Activated naive CD8-positive, alpha-beta T cell treated with anti-CD3 and anti-CD28 coated beads for 36 hours (primary cell): ENCODE measurements at places on chromosomes 16 and 17.
A peak's percentile ranks its signal among the peaks of the same experiment; 100 is the strongest.

GRCh38 chr16:9566099-9566498, 474.7 kb downstream of the HAPSTR1 start:
- no peaks in the 10 kb centered on the region for H3K27me3 ChIP-seq
- no peaks in the 10 kb centered on the region for H3K4me1 ChIP-seq
- DNase-seq: no peak
- H3K27ac ChIP-seq: no peak overlapping the region
- no peaks in the 10 kb centered on the region for H3K36me3 ChIP-seq

DNA sequence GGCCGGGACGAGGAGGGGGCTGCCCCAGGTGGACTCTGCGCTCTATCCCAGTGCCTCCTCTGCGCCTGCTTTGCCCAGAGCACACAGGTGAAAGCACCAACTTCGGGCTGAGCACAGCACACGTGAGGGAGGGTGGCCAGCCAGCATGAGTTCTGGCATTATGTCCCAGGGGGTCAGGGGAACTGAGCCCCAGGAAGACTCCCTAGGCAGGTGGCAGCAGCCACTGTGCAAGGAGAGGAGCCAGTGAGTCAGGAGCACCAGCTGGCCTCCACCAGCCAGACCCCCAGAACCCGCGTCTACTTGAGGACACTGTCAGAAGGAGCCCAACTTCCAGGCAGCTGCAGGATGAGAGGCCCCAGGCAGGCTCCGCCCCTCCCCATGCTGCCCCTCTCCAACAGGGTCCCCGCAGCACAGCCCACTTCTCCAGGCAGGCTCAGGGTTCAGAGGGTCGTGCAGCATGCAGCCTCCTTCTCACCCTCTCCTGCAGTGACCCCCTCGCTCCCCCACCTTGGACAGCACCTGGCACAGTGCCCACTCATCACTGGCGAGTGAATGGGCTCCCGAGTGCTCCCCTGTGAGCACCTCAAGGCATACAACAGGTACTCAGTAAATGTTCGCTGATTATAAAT, 44.2 kb upstream of the RASD1 start:
- no peaks in the 10 kb centered on the region for H3K4me1 ChIP-seq
- no peak for DNase-seq
- no peak overlapping the region for H3K4me3 ChIP-seq
- H3K27ac ChIP-seq: no peak overlapping the region
- H3K36me3 ChIP-seq: no peaks in the 10 kb centered on the region
- H3K27me3 ChIP-seq: no peaks in the 10 kb centered on the region

DNA sequence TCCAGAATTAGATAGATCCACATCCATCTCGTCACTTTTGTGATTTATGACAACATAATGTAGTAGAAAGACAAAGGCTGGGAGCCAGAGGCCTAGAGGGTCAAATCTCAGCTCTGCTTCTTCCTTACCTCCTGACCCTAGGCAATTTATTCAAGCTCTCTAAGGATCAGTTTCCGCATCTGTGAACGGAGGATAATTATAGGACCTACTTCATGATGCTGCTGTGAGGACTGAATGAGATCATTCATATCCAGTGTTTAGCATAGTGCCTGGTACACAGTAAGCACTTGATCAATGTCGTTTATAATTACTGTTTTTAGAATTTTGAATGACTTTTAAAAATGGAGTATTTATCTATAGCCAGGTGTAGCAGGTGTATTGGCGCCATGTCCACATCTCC, 128.4 kb downstream of the SHISA9 start:
- H3K27me3 ChIP-seq: no peaks in the 10 kb centered on the region
- H3K4me3 ChIP-seq: no peak overlapping the region

- no peak overlapping the region for H3K4me3 ChIP-seq
- peaks cover 5% of the 10 kb centered on the region for H3K36me3 ChIP-seq
- no peak overlapping the region for H3K27ac ChIP-seq
- peaks cover 7% of the 10 kb centered on the region for H3K27me3 ChIP-seq
Observed at GRCh38 chr17:6660101-6660500, 8.5 kb downstream of the C17orf100 start.

DNA sequence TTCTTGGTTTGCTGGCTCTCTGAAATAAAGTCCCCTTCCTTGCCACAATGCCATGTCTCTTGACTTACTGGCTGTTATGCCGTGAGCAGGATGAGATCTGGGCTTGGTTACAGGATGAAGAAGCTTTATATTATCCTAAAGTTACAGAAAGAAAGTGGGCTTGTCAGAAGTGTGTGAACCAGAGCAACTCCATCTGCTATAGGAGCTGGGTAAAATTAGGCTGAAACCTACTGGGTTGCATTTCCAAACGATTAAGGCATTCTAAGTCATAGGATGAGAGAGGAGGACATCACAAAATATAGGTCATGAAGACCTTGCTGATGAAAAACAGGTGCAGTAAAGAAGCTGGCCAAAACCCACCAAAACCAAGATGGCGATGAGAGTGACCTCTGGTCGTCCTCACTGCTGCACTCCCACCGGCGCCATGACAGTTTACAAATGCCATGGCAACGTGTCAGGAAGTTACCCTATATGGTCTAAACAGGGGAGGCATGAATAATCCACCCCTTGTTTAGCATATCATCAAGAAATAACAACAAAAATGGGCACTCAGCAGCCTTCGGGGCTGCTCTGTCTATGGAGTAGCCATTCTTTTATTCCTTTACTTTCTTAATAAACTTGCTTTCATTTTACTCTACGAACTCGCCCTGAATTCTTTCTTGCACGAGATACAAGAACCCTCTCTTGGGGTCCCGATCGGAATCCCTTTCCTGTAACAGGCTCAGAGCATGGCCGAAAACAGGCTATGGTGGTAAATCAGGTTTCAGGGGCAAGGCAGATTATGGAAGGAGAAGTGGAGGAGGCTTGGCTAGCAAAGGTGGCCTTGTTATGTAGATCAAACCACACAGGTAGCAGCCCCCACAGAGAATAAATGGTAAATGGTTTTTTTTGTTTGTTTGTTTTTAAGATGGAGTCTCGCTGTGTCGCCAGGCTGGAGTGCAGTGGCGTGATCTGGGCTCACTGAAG, 81.3 kb upstream of the C16orf82 start:
- no peaks in the 10 kb centered on the region for H3K4me1 ChIP-seq
- peaks cover 6% of the 10 kb centered on the region for H3K27me3 ChIP-seq
- no peak for DNase-seq
- H3K36me3 ChIP-seq: no peaks in the 10 kb centered on the region
- H3K27ac ChIP-seq: no peak overlapping the region

- peaks cover 6% of the 10 kb centered on the region for H3K36me3 ChIP-seq
- no peaks in the 10 kb centered on the region for H3K27me3 ChIP-seq
- H3K27ac ChIP-seq: peak overlapping the region; percentile 75
- H3K4me3 ChIP-seq: no peak overlapping the region
- H3K4me1 ChIP-seq: peaks cover 83% of the 10 kb centered on the region
Observed at GRCh38 chr17:78751447-78752161, 30.5 kb downstream of the CYTH1 start.

DNA sequence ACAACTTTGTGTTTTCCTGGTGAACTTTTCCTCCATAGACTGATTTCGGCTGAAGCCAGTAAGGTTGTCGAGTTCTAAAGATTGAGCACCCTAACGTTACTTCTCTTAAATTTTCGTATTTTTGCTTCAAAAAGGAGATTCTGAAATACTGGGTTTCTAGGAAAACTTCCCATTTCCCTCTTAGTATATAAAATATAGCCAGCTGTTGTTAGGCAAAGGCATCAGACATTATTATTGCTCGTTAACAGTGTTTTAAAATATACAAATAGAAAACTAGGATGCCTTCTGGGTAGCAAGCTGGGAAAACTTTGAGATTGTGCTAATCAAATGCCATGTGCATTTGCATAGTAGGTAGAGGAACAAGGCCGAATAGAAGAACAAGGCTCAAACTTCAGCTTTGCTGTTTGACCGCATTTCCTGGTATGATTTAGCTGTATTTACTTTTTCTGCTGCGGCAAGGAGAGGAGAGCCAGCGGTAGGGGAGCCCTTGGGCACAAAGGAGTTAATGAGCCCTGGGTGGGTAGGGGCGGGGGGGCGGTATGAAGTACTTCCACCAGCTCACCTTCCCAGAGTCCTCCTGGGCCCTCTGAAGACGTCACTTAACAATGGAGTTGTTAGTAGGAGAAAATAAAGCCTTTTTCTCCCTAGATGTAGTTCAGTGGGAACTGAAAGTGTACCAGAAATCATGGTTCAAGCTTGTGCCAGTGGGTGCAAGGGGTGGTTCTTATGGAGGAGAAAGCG, 151.9 kb downstream of the MSI2 start:
- H3K27me3 ChIP-seq: no peaks in the 10 kb centered on the region
- peak; percentile 22 for DNase-seq
- peaks cover 8% of the 10 kb centered on the region for H3K36me3 ChIP-seq
- peak overlapping the region; percentile 34 for H3K27ac ChIP-seq
- H3K4me1 ChIP-seq: peaks cover 47% of the 10 kb centered on the region

DNA sequence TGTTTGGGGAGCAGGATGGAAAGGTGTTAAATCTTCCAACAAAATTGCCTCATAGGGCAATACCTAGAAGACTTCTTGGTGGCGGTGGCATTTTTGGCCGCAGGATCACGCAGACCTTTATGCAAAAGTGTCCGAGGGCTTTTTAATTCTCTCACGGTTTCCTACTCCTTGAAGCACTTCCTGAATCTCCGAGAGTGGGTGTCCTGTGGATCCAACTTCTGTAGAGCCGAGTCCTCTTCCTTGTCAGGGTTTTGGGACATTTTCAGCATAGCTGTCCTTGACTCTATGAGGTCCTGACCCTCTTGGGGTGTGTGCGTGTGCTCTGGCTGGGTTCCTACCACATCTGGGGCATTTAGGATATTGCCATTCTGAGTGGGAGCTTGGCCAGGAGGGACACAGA, 31.7 kb downstream of the IL21R start:
- peaks cover 73% of the 10 kb centered on the region for H3K36me3 ChIP-seq
- H3K27me3 ChIP-seq: no peaks in the 10 kb centered on the region
- H3K4me3 ChIP-seq: no peak overlapping the region
- peak overlapping the region; percentile 20 for H3K27ac ChIP-seq

- peaks cover 5% of the 10 kb centered on the region for H3K36me3 ChIP-seq
- H3K27me3 ChIP-seq: no peaks in the 10 kb centered on the region
- H3K27ac ChIP-seq: no peak overlapping the region
- no peak for DNase-seq
- H3K4me3 ChIP-seq: no peak overlapping the region
Observed at GRCh38 chr17:76796081-76796480, 58.2 kb downstream of the MFSD11 start.

DNA sequence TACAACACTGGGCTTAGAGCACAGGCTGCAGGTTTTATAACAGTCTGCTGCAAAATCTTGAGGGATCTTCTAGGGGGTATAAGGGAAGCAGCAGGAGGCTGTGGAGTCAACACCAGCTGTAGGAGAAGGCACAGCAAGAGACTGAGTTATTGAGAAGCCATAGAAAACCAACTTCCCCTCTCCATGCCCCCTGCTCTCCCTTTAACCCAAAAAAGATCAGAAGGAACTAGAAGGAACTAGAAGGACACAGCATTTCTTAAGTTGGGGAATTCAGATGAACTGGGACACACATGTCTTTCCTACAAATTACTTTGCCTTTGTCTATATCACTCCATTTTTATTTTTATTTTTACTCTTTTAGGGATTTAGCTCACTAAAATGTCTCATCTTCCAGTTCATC, 6.2 kb upstream of the CCL18 start:
- no peak overlapping the region for H3K27ac ChIP-seq
- no peaks in the 10 kb centered on the region for H3K36me3 ChIP-seq
- peaks cover 11% of the 10 kb centered on the region for H3K4me1 ChIP-seq
- no peak overlapping the region for H3K4me3 ChIP-seq

- H3K36me3 ChIP-seq: peaks cover 1% of the 10 kb centered on the region
- peak; percentile 18 for DNase-seq
- no peak overlapping the region for H3K4me3 ChIP-seq
- no peaks in the 10 kb centered on the region for H3K27me3 ChIP-seq
- H3K4me1 ChIP-seq: peaks cover 11% of the 10 kb centered on the region
Observed at GRCh38 chr17:9363440-9364350, 211.9 kb downstream of the STX8 start.

GRCh38 chr17:47229535-47230443, 20.6 kb downstream of the MYL4 start:
- peaks cover 11% of the 10 kb centered on the region for H3K4me1 ChIP-seq
- no peak overlapping the region for H3K27ac ChIP-seq
- H3K4me3 ChIP-seq: peak overlapping the region; percentile 59
- peaks cover 18% of the 10 kb centered on the region for H3K27me3 ChIP-seq

- no peak overlapping the region for H3K4me3 ChIP-seq
- H3K36me3 ChIP-seq: no peaks in the 10 kb centered on the region
- H3K27ac ChIP-seq: no peak overlapping the region
- DNase-seq: no peak
Observed at GRCh38 chr17:36818134-36818825, 119.0 kb upstream of the LHX1 start.

GRCh38 chr16:1374418-1375297, 22.9 kb downstream of the GNPTG start:
- H3K36me3 ChIP-seq: peaks cover 8% of the 10 kb centered on the region
- no peak overlapping the region for H3K4me3 ChIP-seq
- no peak for DNase-seq
- H3K27ac ChIP-seq: peak overlapping the region; percentile 54
- H3K4me1 ChIP-seq: peaks cover 9% of the 10 kb centered on the region
- no peaks in the 10 kb centered on the region for H3K27me3 ChIP-seq

- H3K27ac ChIP-seq: no peak overlapping the region
- no peaks in the 10 kb centered on the region for H3K4me1 ChIP-seq
- no peak overlapping the region for H3K4me3 ChIP-seq
- DNase-seq: no peak
- H3K27me3 ChIP-seq: peaks cover 3% of the 10 kb centered on the region
- H3K36me3 ChIP-seq: no peaks in the 10 kb centered on the region
Observed at GRCh38 chr17:34720760-34721159, 141.4 kb downstream of the TMEM132E start.

DNA sequence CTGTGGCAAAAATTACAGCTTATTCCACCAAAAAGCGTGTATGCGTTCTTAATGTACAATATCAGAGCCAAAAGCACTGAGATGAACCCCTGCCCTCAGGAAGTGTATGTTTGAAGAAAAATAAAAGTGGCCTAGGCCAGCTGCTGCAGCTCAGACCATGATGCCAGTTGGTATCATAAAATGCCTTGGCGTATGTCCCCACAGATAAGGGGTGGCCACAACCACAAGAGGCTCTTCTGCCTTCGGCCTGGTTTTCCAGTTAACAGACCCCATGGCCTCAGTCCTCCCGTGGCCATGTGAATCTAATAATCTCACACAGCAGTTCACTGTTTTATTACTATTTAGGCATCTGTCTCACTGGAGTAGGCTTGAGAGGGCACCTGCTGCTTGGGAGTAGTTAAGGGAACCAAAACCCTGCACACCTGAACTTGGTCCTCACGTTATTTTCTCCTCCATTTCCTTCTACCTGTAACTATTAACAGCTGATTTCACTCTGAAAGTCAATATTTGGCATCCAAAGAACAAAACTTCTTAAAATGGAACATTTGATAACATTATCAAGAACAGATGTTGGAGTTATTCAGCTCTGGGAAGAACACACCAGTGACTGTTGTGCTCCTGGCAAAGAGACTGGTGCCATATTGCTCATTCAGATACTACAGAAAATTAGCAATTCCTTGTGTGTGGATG, 34.8 kb upstream of the ERN1 start:
- no peaks in the 10 kb centered on the region for H3K27me3 ChIP-seq
- no peaks in the 10 kb centered on the region for H3K4me1 ChIP-seq
- no peak overlapping the region for H3K4me3 ChIP-seq
- H3K27ac ChIP-seq: no peak overlapping the region
- H3K36me3 ChIP-seq: no peaks in the 10 kb centered on the region
